ENCODE measurements at places on chromosomes 5 and 9.

GRCh38 chr5:83503662-83504061 is 32.1 kb downstream of the VCAN start:
- DNase-seq, result peak; percentile 62

GRCh38 chr9:6382681-6383080 is 30.3 kb upstream of the UHRF2 start:
- DNase-seq, result peak; percentile 54

GRCh38 chr5:69415584-69415958 is 655 bp downstream of the MARVELD2 start:
- no peak for DNase-seq

- DNase-seq, result no peak
These were observed 40.9 kb downstream of the CDK7 start for GRCh38 chr5:69275563-69275962.

GRCh38 chr9:99004115-99004514 is 60.4 kb downstream of the COL15A1 start:
- no peak for DNase-seq

DNA sequence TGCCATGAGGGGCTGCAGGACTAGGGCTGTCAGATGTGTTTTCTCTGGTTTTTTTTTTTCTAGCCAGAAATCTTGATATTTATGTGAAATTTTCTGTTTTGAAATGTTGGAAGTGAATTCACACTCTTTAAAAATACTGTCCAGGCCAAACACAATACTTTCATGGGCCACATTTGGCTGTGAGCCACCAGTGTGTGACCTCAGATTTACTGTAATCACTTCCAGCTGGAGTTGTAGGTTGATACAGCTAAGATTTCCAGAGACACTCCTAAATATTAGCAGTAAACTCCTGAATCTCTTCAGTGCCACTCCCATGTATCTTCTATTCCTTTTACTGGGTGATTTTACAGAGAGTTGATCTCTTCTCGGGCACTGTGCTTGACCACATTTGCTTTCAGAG is 92.2 kb upstream of the CKMT2 start:
- DNase-seq, result peak; percentile 85

GRCh38 chr5:89668821-89669220 is 740.7 kb downstream of the CETN3 start:
- no peak for DNase-seq

- no peak for DNase-seq
These were observed 221.3 kb downstream of the PIK3R1 start for GRCh38 chr5:68436686-68437520.

DNA sequence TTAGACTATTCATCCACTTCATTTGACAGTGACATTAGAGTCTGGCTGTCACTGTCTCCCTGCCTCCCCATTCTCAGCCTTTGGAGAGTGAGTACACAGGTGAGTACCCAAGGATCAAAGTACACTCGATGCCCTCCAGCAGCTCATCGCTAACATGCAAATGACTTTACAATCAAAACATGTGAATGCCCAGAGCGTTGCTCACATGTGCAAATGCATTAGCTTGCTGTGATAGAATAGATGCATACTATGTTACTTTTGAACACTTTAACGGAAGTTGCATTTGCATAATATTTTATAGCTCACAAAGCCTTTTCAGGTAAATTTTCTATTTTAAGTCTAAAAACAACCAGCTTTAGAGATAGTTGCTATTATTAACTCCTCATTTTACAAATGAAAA is 107.6 kb downstream of the SYK start:
- DNase-seq, result no peak

DNA sequence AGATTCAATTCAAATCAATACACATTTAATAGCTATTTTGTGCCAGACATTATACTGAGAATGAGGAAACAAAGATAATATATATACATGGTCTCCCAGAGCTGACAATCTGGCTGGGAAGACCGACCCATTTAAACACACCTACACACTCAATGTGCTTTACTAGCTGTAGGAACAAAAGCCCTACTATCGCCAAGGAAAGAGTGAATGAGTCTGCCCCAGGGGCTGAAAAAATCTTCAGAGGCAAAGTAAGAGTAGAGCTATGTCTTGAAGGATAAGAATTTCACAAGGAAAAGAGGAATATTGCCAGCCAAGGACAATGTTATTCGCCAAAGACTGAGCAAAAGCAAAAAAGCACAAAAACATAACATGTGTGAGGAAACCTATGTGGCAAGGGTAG is 6.6 kb downstream of the PFDN1 start:
- DNase-seq, result no peak

DNA sequence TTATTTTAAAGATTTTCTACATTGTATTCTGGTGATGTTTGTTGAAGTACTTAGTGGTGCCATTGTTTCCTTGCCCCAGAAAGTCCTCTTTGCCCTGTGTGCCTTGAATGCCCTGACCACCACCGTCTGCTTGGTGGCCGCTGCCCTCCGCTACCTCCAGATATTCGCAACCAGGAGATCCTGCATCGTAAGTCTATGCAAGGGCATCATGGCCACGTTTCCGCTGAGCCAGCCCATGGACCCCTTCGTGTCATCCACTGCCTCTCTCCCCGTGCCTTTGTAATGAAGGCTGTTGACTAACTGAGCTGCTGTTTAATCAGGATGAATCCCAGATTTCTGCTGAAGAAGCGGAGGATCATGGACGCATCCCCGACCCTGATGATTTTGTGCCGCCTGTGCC is 52.3 kb downstream of the ENTREP1 start:
- no peak for DNase-seq

- DNase-seq, result peak; percentile 58
These were observed 651.7 kb upstream of the WWC1 start for GRCh38 chr5:167639766-167640165.

DNA sequence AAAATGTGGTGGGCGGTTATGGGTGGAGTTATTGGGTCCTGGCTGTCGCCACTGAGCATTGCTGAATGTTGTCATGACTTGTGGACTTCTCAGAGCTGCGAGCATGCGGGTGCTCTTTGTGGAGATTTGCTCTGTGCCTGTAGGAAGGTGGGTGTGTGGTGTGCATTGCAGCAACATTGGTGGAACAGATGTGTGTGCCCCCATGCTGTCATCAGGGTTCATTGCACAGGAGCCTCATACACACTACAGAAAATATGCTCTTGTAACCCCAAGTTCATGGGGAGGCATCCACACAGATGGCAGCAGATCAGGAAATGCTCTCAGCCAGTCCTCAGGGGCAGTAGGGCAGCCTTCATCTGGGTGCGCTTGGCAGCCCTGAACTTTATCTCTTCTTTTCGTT is 55.9 kb upstream of the PHF2 start:
- peak; percentile 30 for DNase-seq

DNA sequence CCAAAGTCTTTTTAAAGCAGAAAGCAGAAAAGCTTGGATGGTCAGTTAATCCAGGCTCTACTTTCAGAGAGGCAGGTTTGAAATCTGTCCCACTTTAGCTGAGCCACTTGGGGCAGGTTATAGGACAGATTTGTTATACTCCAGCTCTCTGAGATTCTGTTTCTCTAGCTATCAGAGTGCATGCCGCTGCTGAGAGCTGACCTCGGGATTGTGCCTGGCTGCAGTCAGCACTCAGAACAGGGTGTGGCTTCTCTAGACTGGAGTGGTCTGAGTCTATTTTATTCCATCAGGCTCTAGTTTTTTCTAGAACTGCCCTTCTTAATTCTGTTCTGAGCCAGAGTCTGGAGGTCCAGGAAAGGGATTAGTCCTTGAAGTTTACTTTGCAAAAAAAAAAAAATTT is 67.7 kb downstream of the NDFIP1 start:
- no peak for DNase-seq

DNA sequence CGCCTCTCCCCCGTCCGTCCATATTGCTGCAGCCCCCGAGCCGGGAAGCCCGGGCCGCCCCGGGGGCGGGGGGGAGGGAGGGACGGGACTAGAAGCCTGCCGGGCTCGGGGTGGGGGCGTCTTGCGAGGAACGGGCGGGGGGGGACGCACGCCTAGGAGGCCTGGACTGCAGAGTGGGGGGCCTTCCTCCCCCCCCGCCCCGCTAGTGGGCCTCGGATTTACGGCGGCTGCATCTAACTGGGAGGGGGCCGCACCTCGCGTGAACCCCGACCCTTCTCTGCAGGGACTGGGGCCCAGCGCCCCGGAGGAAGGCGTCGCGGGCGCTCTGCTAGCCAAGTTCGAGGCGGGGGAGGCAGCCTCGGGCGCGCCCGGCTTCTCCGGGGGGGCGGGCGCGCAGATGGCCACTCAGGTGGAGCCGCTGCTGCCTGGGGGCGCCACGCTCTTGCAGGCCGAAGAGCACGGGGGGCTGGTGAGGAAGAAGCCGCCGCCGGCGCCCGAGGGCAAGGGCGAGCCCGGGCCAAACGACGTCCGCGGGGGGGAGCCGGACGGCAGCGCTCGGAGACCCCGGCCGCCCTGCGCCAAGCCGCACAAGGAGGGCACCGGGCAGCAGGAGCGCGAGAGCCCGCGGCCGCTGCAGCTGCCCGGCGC is at the start of gene LARP1:
TSS of gene LARP1 (plus strand) at position 17 of the 648 bp plus-strand sequence. CDS start at position 398, 381 bp downstream.
- no peak for DNase-seq

DNA sequence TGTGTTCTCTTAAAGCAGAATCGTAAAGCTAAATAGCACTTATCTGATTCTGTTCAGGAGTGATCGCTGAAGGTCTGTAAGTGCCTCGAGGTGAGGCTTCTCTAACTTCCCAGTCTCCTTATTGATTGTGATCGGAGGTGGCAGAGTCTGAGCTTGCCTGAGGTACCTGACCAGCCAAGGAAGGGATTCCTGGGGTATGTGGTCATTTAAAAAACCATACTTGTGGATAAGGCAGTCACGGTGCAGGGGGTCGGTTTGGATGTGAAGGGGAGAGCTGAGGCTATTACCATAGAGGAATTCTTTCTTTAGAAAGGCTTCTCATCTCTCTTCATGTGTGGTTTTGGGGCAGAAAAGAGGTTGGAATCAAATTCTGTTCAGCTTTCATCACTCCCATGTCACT is 193.7 kb downstream of the TLE4 start:
- DNase-seq, result no peak

DNA sequence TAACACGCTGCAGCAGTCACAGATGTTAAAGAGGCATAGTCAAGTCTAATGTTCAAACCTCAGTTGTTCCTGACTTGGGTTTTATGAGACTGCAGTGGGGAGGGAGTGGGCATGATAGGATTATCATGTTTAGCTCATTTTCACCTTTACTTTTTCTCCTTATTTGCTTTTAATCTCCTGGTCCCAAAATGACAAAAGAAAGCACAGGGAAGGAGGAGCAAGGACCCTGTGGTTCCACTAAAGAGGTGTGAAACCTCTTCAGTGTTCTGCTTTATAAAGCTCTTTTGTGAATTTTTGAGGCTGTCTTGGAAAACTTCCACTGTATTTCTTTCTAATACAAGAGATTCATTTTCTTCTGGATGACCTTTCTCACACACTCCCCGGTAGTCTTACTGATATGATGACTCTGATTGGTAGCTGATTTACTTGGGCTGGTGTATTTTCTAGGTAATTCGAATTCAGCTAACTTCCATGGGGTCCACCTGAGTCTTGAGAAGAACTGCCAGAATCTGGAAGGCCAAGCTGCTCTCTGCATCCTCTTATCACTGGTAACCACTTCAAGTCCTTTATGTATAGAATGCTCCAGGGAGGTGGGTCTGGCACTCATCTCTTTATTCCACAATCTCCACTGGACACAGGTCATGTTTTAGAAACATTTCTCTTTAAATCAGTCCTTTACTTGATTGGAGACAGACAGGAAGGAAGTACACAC is 1364.4 kb upstream of the CDH9 start:
- DNase-seq, result no peak

DNA sequence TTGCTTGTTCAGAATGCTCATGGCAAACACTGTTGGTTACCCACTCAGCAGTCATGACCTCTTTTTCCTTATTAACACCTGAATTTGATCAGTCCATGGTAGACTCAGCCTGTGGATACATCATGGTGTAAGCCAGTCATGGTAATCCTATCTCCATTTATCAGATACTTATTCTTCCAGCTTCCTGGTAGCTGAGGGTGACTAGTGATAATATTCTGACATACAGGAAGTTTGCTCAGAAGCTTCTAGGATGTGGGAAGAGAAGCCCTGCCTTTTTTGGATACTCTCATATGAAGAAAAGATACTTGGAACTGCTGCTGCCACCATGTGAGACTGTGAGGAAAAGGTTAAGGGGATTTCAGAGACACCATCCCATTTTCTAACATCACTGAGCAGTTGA is 7.3 kb downstream of the GDA start:
- no peak for DNase-seq

DNA sequence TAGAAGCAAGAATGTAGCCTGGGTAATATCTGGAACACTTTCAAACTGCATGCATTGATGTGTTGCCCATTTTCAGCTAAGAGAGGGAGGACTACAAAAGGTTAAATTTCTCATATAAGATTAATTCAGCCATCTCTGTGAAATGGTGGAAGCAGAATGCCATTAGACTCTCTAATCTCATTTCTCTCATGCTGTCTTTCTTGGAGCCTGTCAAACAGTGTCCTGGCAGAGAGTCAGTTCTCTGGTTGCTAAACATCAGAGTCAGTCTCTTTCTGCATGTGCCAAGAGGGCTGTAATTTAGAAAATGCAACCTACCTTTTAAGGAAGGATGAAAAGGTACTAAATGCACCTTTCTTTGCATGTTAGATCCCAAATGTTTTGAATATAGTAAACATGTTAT is 910 bp upstream of the GARNL3 start:
- DNase-seq, result no peak

- no peak for DNase-seq
These were observed 47.9 kb upstream of the SEMA6A start for GRCh38 chr5:116622375-116623050.

GRCh38 chr9:35680331-35681105 is 6.8 kb downstream of the CA9 start:
- DNase-seq, result no peak

- DNase-seq, result no peak
These were observed 886.8 kb upstream of the SEMA6A start for GRCh38 chr5:117461403-117461802.

GRCh38 chr5:59789197-59789596 is 104.3 kb downstream of the PDE4D start:
- peak; percentile 59 for DNase-seq

GRCh38 chr9:80382211-80382891 is 810.6 kb downstream of the TLE4 start:
- DNase-seq, result no peak

- DNase-seq, result no peak
These were observed 500.2 kb downstream of the SPOCK1 start for GRCh38 chr5:136998854-136999357.

GRCh38 chr9:19451240-19452087 is 42.7 kb downstream of the ACER2 start:
- DNase-seq, result no peak

DNA sequence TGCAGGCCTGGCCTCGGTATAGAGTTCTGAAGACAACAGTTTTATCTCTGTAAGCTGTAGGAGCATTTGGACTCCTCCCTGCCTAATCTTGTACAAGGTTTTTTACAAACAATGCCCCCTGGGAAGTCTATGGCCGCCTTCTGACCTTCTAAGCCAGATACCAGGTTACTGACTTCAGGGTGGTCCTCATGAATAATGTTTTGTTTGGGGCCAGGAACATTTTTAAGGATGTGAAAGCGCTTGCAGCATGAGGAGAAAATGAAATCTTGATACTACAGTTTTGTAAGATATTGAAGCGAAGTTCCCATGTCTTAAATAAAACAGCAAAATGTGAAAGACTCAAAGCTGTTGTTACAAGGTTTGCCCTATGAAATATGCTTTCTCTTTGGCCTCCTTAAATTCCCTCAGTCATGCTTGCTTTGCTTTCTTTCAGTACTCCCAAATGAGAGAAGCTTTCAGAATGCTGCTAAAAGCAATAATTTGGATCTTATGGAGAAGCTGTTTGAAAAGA is 5.2 kb downstream of the ANKDD1B start:
- no peak for DNase-seq

- no peak for DNase-seq
These were observed 361.6 kb upstream of the SLC30A5 start for GRCh38 chr5:68732251-68732650.

All from fibroblast of mammary gland (primary cell).